Uterus (tissue), 4 donors: ENCODE measurements at places on chromosomes 2 and 18.
A peak's percentile ranks its signal among the peaks of the same experiment; 100 is the strongest.

- no peaks in the 10 kb centered on the region for H3K27me3 ChIP-seq
- H3K27ac ChIP-seq, result no peak overlapping the region
- H3K4me1 ChIP-seq, result no peaks in the 10 kb centered on the region
- H3K4me3 ChIP-seq, result no peak overlapping the region
- H3K36me3 ChIP-seq, result no peaks in the 10 kb centered on the region
- no peak for DNase-seq
Measured at GRCh38 chr2:216195565-216196029, 86.4 kb downstream of the XRCC5 start.

- no peaks in the 10 kb centered on the region for H3K4me1 ChIP-seq
- no peaks in the 10 kb centered on the region for H3K36me3 ChIP-seq
- DNase-seq, result no peak
- H3K27me3 ChIP-seq, result no peaks in the 10 kb centered on the region
Measured at GRCh38 chr2:51237626-51238271, 205.8 kb upstream of the NRXN1 start.

- no peak overlapping the region for H3K4me3 ChIP-seq
- no peak overlapping the region for H3K27ac ChIP-seq
- no peaks in the 10 kb centered on the region for H3K36me3 ChIP-seq
- H3K4me1 ChIP-seq, result no peaks in the 10 kb centered on the region
Measured at GRCh38 chr2:101613056-101613704, 84.3 kb upstream of the MAP4K4 start.

- no peak overlapping the region for H3K27ac ChIP-seq
- no peaks in the 10 kb centered on the region for H3K4me1 ChIP-seq
- DNase-seq, result no peak
- no peaks in the 10 kb centered on the region for H3K27me3 ChIP-seq
- no peak overlapping the region for H3K4me3 ChIP-seq
- H3K36me3 ChIP-seq, result no peaks in the 10 kb centered on the region
Measured at GRCh38 chr2:74188018-74188601, 9.4 kb upstream of the MOB1A start.

GRCh38 chr18:21049306-21049705, 62.3 kb downstream of the ROCK1 start:
- no peak for DNase-seq
- H3K36me3 ChIP-seq, result no peaks in the 10 kb centered on the region
- H3K4me1 ChIP-seq, result peaks cover 5% of the 10 kb centered on the region
- H3K4me3 ChIP-seq, result no peak overlapping the region
- H3K27me3 ChIP-seq, result no peaks in the 10 kb centered on the region
- H3K27ac ChIP-seq, result no peak overlapping the region

DNA sequence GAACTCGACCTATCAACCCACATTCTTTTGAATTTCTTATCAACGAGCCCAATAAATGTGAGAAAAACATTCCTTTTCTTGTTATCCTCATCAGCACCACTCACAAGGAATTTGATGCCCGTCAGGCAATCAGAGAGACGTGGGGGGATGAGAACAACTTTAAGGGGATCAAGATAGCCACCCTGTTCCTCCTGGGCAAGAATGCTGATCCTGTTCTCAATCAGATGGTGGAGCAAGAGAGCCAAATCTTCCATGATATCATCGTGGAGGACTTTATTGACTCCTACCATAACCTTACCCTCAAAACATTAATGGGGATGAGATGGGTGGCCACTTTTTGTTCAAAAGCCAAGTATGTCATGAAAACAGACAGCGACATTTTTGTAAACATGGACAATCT, 378.2 kb downstream of the STK39 start:
- no peaks in the 10 kb centered on the region for H3K27me3 ChIP-seq
- H3K4me1 ChIP-seq, result no peaks in the 10 kb centered on the region
- H3K4me3 ChIP-seq, result no peak overlapping the region
- H3K36me3 ChIP-seq, result no peaks in the 10 kb centered on the region

DNA sequence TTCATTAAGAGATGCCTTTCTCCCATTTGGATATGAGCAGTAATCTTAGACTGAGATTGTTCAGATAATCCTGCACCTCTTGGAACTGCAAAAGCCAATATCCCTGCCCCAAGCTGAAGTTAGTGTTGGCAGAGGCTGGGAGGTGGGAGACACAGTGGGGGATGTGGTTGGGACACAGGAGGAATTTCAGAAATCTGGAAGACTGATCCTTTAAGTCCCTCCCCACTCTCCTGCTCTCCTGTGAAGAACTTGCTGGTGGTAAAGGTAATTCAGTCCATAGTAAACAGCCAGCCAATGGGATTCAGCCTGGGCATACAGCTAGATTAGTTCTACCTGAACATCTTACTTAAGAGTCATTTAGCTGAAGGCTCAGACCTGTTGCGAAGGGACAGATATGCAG, 50.0 kb upstream of the TMEM178A start:
- H3K4me3 ChIP-seq, result no peak overlapping the region
- no peaks in the 10 kb centered on the region for H3K27me3 ChIP-seq
- no peaks in the 10 kb centered on the region for H3K4me1 ChIP-seq

GRCh38 chr2:181953881-181954537, 31.6 kb upstream of the PPP1R1C start:
- peak; percentile 26 for DNase-seq
- no peaks in the 10 kb centered on the region for H3K27me3 ChIP-seq
- H3K4me1 ChIP-seq, result no peaks in the 10 kb centered on the region
- H3K4me3 ChIP-seq, result no peak overlapping the region
- no peaks in the 10 kb centered on the region for H3K36me3 ChIP-seq
- no peak overlapping the region for H3K27ac ChIP-seq

DNA sequence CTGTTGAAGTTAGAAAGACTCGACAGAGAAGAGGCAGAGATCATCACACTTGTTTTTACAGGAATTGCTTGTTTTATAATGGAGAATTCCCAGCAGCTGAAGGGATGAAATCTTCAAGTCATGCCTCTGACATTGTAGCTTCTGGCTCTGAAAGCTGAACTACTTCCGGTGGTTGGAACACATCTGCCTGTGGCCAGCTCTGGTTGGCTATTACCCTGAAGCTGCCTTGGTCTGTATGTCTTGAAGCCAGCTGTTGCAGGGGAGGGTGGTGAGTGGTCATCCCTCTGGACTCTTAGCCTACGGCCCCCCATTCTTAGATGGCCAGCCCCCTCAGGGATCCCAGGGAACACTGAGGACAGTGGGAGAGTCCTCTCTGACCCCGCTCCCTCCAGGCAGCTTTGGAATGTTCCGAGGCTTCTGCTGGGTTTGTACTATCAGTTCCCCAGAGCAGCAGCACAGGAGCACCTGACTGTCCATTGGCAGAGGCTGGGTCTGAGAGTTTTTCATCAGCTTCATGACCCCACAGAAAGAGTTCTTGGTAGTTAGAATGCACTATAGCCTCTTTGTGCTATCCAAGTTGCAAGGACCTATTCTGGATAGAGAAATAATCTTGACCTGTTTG, 87.4 kb upstream of the CAPN13 start:
- no peaks in the 10 kb centered on the region for H3K36me3 ChIP-seq
- no peak overlapping the region for H3K4me3 ChIP-seq
- H3K27ac ChIP-seq, result no peak overlapping the region
- no peaks in the 10 kb centered on the region for H3K27me3 ChIP-seq

- DNase-seq, result no peak
- no peaks in the 10 kb centered on the region for H3K4me1 ChIP-seq
- H3K27me3 ChIP-seq, result no peaks in the 10 kb centered on the region
- peak overlapping the region; percentile 67 for H3K27ac ChIP-seq
- no peak overlapping the region for H3K4me3 ChIP-seq
Measured at GRCh38 chr2:236664136-236664535, 94.5 kb downstream of the ACKR3 start.

- no peaks in the 10 kb centered on the region for H3K4me1 ChIP-seq
- no peaks in the 10 kb centered on the region for H3K36me3 ChIP-seq
- no peak for DNase-seq
- peak overlapping the region; percentile 96 for H3K27ac ChIP-seq
- peak overlapping the region; percentile 95 for H3K4me3 ChIP-seq
Measured at GRCh38 chr2:197433780-197434438, 919 bp downstream of the SF3B1 start.

GRCh38 chr2:31238126-31238905, 4.4 kb downstream of the EHD3 start:
- H3K4me3 ChIP-seq, result no peak overlapping the region
- no peaks in the 10 kb centered on the region for H3K4me1 ChIP-seq
- DNase-seq, result no peak

DNA sequence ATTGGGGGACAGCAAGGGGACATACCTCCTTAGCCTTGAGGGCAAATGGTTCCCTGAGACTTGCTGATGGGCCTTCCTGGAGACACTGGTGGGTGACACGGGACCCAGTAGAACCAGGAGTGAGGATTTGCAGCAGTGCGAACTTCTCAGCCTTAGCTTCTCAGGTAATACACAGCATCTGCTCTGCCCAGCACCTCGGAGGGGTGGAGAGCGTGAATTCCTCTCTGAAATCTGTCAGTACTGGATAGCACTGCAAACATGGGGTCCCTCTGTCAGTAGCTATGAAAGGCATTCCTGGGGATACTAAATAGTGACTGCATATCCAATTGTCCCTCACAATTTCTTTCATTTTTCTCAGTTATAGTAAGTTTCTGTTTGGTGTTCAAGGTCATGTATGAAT, 151.7 kb downstream of the GBX2 start:
- no peaks in the 10 kb centered on the region for H3K36me3 ChIP-seq
- H3K27ac ChIP-seq, result no peak overlapping the region
- H3K4me1 ChIP-seq, result no peaks in the 10 kb centered on the region
- no peak overlapping the region for H3K4me3 ChIP-seq

GRCh38 chr2:166223298-166223697, 95.5 kb upstream of the SCN1A start:
- H3K36me3 ChIP-seq, result no peaks in the 10 kb centered on the region
- no peak overlapping the region for H3K27ac ChIP-seq
- H3K4me3 ChIP-seq, result no peak overlapping the region
- peaks cover 3% of the 10 kb centered on the region for H3K27me3 ChIP-seq

- no peaks in the 10 kb centered on the region for H3K4me1 ChIP-seq
- H3K4me3 ChIP-seq, result peak overlapping the region; percentile 12
- peaks cover 8% of the 10 kb centered on the region for H3K27me3 ChIP-seq
Measured at GRCh38 chr2:224038049-224038829, 847 bp downstream of the SERPINE2 start.

DNA sequence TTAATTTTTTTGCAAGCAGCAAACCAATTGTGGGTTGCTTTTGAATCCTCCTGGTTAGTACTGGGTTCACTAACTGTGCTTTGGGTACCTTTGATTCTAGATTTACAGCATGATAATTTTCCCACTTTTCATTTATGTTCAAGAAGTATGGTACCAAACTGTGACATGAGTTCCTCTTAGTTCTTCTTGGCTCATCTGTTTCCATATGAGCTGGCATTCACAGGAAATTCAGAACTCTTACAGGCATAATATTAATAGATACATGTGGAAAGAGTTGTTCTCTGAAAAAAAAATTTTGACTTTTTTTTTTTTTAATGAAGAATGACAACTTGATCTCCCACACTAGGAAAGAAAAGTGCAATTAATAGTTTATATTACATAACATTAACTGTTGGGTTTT, 59.4 kb downstream of the FMNL2 start:
- DNase-seq, result no peak
- no peak overlapping the region for H3K4me3 ChIP-seq
- H3K27ac ChIP-seq, result no peak overlapping the region
- peaks cover 6% of the 10 kb centered on the region for H3K4me1 ChIP-seq

DNA sequence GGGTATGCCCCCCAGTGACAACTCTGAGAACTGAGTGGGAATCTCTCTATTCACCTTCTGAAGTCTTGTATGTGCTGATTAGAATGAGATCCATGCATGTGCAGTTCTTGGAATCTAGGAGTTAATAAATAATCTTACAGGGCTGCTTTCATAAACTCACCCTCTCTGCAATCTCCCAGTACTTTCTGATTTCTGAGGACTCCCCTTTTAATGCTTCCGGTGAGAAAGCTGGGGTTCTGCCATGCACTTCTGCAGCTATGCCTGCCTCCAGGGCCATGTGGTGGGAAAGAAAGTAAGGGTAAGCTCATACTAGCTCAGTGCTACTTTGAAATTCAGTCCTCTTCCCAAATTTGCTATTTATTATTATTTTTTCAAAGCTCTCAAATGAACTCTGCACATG, 432.9 kb downstream of the MTX2 start:
- H3K36me3 ChIP-seq, result no peaks in the 10 kb centered on the region
- no peak overlapping the region for H3K27ac ChIP-seq
- no peaks in the 10 kb centered on the region for H3K27me3 ChIP-seq
- H3K4me1 ChIP-seq, result peaks cover 3% of the 10 kb centered on the region

GRCh38 chr2:30365201-30365600, 81.8 kb upstream of the LCLAT1 start:
- no peaks in the 10 kb centered on the region for H3K36me3 ChIP-seq
- H3K4me1 ChIP-seq, result peaks cover 7% of the 10 kb centered on the region
- no peak overlapping the region for H3K27ac ChIP-seq

DNA sequence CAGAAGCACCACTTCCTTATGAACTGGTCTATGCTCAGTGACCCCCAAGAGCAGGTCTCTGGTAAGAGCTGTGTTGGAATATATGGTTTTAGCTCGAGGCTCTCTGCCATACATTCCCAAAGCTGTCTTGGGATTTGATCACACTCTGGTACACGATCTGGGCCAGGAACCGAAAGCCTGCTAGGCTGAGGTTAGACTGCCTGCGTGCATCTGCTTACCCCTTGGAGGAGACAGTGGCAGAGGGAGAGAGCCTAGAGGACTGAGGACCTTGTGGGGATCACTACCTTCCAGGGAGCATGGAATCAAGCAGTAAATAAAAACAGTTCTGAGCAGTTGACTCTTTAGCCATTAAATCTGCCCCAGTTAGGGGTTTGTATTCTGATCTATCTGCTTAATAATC, 63.7 kb downstream of the ZNF532 start:
- no peaks in the 10 kb centered on the region for H3K36me3 ChIP-seq
- H3K4me1 ChIP-seq, result no peaks in the 10 kb centered on the region
- no peak overlapping the region for H3K4me3 ChIP-seq
- H3K27me3 ChIP-seq, result no peaks in the 10 kb centered on the region

DNA sequence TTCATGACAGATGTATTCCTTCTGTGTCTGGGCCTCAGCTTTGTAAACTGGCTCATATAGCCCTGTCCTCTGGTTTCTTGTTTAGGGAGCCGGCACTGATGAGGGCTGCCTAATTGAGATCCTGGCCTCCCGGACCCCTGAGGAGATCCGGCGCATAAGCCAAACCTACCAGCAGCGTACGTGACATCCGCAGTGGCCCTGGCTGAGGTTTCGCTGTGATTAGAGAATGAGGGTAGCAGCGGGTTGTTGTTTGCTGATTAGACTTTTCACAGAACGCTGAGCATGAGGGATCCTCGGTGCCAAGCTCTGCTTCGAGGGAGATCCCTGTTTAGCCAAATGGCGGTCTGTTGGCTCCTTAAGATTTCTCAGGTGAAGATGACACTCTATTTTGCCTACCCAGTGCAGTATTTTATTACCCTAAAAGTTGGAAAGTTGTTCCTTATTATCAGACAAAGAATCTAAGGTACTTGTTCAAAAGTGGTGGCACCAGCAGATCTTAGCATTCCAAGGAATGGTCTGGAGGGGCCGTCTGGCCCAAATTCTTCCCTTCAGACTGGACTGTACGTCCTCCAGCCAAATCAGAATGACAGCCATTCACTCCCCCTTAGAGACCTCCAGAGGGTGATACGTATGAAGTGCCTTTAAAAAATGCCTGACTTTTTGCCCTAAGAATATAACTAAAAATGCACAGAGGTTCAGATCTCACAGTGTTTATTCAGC, 21.5 kb upstream of the GMCL1 start:
- no peak for DNase-seq
- H3K27me3 ChIP-seq, result no peaks in the 10 kb centered on the region
- no peaks in the 10 kb centered on the region for H3K36me3 ChIP-seq
- no peak overlapping the region for H3K27ac ChIP-seq
- no peak overlapping the region for H3K4me3 ChIP-seq
- no peaks in the 10 kb centered on the region for H3K4me1 ChIP-seq

- H3K4me3 ChIP-seq, result no peak overlapping the region
- DNase-seq, result no peak
- no peaks in the 10 kb centered on the region for H3K27me3 ChIP-seq
- no peaks in the 10 kb centered on the region for H3K4me1 ChIP-seq
Measured at GRCh38 chr2:241136661-241137260, 12.5 kb downstream of the PASK start.
